ENCODE measurements at places on chromosomes 11 and 22.

DNA sequence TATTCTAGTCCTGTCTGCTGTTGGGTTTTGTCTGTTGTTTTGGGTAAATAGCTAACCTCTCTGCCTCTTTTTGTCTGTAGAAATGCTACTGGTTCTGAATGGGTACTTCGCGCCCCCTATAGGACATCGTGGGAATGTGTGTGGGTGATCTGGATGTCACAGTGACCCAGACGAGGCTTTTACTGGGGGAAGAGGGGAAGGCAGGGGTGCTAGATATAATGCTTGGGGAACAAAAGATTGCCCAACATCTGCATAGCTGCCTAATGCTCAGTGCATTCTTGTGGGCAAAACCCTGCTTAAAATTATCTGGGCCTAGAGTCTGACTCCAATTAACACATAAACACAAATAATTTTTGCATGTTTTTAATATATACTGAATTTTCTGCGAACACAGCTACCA is 57.7 kb downstream of the BMAL1 start:
- peak; percentile 47 for DNase-seq

DNA sequence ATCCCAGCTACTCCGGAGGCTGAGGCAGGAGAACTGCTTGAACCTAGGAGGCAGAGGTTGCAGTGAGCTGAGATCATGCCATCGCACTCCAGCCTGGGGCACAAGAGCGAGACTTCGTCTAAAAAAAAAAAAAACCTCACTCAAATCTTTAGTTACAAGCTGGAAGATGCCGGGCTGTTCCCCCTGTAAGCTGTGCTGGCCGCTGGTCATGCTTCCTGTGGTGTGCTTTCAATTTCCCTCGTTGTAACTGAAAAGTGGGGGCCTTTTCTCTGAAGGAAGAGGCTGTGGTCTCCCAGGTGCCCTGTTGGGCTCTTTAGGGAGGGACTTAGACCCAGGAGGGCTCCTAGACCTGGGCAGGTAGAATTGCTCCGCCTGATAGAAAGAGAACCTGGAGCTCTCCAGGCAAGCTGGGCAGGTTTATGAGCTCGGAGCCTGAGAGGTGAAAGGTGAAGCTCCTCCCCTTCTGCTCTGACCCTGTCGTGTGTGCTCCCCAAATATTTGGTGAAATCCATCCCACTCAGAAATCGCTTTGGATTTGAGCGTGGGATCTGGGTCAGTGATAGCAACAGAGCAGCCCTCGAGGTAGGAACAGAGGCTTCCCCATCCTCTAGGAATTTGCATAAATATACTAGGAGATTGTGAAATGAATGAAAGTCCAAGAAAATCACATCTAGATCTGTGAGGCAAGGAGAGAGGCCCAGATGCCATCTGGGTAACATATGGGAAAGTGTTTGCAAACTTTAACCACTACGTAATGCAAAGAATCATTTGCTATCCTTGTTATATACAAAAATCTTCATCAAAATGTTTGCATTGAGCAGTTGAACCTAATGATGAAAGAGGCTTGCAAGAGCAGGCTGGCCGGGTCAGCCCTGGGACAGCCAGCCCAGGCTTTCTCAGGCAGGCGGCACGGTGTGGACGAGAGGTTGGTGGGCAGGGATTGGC is 154.3 kb downstream of the FBXO7 start:
- no peak for DNase-seq

- DNase-seq: no peak
Measured at GRCh38 chr11:62604460-62605120, 2.9 kb upstream of the MTA2 start.

DNA sequence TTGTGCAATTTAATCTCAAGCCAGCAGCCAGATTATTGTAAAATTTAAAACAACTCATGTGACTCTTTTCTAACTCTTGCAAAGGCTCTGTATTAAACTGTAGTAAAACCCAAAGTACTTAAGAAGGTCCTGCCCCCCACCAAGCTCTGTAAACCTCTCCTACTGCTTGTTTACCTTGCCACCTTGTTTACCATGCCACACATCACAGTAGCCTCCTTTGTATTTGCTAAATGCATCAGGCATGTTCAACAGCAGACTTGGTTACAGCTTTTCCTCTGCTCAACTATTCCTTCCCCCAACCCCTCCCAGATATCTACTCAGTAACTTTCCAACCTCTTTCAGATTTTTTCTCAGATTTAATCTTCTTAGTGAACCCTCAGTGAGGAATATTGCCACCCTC is 861.6 kb downstream of the METTL15 start:
- no peak for DNase-seq

DNA sequence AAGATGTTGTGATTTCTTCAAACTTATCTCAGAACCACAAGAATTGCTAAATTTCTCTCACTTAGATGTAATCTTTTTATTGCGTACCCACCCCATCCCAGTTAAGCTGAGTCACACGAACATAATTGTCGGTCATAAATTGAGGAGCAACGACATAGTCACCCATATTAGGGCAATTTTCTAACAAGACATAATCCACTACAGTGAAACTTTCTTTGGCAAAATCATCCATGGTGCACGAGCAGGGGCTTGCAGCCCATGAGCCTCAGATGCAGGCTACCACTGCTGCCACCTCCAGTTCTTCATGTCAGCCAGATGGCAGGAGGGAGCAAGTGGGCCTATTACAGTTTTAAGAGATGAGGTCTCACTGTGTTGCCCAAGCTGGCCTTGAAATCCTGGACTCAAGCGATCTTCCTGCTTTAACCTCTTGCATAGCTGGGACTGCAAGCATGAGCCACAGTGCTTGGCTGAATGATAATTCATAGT is 70.3 kb upstream of the GRK2 start:
- no peak for DNase-seq

DNA sequence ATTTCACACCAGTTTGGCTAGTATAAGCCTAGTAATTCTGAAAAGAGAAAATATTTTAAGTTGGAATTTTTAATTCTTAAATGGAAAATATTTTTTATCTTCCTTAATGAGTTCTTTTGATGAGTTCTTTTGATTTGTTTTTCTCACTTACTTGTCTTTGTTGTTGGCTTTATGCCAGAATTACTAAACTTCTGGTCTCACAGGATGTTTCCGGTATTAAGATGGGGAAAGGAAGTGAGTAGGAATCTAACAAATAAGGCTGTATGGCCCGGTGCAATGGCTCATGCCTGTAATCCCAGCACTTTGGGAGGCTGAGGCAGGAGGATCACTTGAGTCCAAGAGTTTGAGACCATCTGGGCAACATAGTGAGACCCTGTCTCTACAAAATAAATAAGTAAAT is 106.4 kb downstream of the ARHGAP42 start:
- no peak for DNase-seq

DNA sequence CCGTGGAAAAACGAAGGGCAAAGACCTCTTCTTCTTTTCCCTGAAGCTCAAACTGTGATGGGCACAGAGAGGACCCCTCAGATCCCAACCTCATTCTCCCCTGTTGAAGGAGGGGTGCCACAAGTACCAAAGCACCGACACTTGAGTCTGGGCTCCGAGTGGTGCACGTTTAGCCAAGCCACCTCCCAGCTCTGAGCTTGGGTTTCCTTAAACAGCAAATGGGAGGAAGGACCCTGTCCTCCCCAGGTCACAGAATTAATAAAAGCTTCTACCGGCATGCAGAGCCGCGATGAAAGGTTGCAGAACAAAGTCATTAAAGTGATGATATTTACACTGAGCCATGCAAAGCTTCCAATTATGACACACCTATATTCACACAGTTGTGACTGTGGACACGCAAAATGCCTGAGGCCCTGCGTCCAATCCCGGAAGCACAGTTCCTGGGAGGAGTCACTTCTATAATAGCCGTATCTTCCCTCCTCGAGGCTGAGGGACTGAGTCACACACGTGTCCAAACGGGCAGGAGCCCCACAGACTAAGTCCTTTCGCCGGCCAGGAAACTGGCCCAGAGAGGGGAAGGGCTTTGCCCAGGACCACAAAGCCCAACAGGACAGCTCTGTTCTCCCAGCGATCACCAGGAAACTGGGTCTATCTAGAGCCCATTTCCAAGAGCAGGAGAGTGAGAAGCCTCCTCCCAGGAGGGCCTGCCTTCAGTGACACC is 922 bp upstream of the CSNK1E start:
- DNase-seq: no peak

GRCh38 chr11:105229761-105230160 is 90.2 kb upstream of the CARD18 start:
- DNase-seq: no peak

- DNase-seq: no peak
Measured at GRCh38 chr22:43600265-43600664, 188.5 kb downstream of the MPPED1 start.

DNA sequence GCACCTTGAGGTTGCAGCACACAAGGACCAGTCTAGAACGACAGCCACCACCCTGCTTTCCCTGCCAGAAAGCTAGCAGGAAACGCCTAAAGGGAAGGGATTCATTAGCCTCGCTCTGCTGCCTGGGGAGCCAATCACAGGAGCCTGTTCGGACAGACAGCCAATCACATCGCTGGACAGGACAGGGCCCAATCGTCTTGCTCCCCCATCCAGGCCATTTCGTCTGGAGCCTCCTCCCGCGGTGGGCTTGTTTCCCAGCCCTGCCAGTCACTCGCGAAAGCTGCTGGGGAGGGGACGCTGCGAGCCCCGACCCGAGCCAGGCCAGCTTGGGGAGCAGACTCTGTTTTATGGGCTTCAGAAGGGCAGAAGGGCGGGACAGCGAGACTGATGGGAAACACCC is 79.8 kb upstream of the NCAM1 start:
- DNase-seq: no peak

- DNase-seq: no peak
Measured at GRCh38 chr22:22097727-22098228, 115.2 kb upstream of the TOP3B start.

GRCh38 chr22:31841078-31841827 is 87.4 kb downstream of the DEPDC5 start:
- no peak for DNase-seq

DNA sequence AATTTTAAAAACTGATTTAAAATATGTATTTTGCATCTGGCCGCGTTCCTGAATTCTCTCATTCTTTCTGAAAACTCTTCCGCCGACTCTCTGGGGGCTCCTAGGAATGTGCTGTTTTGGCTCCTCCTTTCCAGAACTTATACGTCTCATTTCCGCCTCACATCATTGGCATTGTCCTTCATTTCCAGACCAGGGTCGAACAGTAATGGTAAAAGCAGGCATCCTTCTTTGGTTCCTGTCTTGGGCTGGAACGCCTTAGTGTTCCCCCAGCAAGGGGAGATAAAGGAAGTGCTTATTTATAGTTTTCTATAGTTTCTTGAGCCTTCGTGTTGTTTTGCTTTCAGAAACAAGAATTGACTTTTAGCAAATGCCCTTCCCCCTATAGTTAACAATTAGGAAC is 10.9 kb upstream of the TNNT3 start:
- no peak for DNase-seq

- DNase-seq: no peak
Measured at GRCh38 chr11:118581057-118581456, 8.8 kb downstream of the ARCN1 start.

DNA sequence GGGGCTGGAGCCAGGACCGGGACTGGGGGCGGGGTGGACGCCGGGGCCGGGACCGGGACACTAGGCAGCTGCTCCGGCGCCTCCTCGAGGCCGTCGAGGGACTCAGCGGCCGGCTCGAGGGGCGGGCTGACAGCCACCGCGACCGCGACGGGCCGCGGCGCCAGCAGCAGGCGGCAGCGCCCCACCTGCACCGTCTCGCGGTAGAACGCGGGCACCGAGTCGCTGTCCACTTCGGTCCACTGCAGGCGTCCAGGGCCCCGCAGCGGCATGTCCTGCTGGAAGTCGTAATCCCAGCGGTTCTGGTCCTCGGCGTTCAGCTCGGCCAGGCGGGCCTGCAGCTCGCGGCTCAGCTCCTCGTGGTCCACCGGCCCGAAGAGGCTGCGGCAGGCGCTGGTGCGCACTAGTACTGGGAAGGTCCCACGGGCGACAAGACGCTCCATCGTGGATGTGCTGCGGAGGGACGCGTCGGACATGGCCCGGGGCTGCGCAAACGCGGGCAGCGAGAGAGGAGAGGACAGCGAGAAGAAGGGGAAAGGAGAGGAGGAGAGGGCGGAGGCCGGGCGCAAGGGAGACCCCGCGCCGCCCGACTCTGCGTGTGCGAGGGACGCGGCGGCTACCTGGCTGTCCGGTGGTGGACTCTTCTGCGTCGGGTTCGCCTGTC is 428 bp downstream of the CDKN1C start:
- DNase-seq: no peak

DNA sequence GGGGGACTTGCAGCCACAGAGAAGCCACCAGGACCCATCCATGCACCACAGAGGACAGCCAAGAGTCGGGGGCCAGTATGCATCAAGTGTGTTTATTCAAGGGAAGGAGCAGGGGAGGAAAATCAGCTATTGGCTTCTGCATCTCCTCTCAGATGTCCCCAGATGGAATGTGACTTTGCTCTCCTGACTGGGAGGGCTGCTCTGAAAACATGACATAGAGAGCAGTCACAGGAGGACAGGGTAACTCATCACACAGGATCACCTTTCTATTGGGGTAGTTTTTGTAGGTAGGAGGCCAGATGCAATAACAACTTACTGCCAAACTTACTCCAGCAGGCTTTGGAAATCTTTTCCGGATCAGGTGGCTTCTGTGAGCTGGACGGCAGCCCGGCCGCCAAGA is 121.0 kb upstream of the OPCML start:
- no peak for DNase-seq

DNA sequence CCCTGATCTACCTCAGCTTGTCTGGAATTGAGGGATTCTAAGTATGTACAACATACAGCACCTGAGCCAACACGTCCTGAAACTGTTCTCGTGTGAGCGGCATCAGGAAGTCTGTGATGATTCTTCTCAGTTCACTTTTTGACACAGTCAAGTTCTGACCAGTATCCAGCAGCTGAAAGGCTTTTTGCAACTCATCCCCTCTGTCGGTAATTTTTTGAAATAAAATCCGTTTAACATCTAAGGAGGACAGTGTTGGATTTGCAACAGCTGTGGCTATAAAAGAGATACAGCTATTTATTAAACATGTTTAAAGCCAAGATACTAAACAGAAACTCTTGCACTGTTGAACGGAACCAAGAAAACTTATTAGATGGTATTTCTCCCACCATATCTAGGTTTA is 39.3 kb downstream of the EFCAB6 start:
- no peak for DNase-seq

DNA sequence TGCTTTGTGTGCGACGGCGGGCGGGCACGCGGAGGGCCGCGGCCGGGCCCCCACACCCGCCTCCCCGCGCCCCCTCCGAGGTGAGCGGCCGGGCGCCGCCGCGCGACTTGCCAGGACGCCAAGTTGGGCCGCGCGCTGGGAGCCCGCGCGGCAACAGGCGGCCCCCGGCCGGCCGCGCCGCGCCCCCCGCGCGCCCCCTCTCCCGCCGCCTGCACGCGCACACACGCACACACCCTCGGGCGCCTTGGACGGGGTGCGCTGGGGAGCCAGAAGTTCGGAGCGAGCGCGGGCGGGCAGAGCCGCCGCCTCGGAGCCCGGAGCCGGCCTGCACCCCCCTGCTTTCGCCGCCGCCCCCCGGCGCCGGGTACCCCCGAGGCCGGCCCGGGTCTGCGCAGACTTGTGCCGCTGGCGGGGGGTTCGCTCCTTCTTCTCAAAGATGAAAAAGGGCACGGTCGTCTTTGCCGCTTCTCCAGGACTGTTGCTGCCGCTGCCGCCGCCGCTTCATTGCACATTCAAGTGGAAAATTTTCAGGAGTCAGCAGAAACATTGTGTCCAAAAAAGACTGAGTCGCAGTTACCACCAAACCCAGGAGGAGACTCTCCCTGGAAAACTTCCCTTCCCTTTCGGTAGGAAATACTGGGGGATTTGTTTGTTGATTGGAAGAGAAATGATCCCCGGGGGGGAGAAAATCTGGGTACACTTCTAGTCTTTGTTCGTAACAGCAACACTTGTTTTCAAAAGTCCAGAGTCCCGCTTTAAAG is 895 bp downstream of the TEAD1 start:
- DNase-seq: no peak
